ENCODE measurements at places on chromosomes 12 and 14.

GRCh38 chr12:78555802-78556201, 308.8 kb upstream of the SYT1 start:
- no peak for DNase-seq

GRCh38 chr12:9948606-9949296, 16.6 kb upstream of the CLEC2A start:
- DNase-seq, result no peak

GRCh38 chr12:132475304-132476037, 14.5 kb upstream of the FBRSL1 start:
- DNase-seq, result no peak

GRCh38 chr14:63940387-63940786, 87.6 kb downstream of the SYNE2 start:
- no peak for DNase-seq

DNA sequence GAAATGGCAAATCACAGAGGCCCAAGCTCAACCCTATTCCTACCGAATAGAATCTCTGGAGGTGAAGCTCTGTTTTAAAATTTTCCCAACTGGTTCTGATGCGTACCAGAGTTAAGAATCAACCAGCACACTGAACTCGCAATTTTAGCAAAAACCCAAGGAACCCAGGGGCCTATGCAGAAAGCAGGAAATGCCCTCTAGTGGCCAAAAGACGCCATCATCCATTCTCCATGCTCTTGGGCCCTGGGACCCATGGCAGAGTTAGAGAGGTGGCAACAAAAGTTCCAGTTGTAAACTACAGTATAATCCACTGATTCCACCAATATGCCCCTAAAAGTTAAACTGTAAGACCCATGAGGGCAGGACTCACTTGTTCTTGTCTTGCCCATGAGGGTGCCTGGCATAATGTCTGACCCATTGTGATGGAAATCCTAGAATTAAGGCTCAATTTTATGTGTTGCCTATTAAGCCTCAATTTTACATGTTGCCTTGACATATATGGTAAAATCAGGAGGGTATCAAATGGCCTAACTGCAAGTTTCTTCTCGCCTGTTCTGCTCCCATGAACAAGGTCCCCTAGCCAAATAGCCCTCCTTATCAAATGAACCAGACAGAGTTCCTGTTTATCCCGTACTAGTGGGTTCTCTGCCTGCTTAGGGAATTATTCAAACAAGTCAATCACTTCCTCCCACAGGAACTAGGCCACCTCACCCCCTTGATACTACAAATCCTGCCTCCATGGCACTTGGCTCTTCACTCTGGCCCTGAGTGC, 137.5 kb upstream of the CPM start:
- peak; percentile 21 for DNase-seq

GRCh38 chr12:75995691-75996090, 35.9 kb downstream of the PHLDA1 start:
- DNase-seq, result no peak

GRCh38 chr12:12020762-12021161, 50.0 kb upstream of the BCL2L14 start:
- no peak for DNase-seq

GRCh38 chr14:88500611-88501010, 54.2 kb downstream of the PTPN21 start:
- DNase-seq, result no peak

DNA sequence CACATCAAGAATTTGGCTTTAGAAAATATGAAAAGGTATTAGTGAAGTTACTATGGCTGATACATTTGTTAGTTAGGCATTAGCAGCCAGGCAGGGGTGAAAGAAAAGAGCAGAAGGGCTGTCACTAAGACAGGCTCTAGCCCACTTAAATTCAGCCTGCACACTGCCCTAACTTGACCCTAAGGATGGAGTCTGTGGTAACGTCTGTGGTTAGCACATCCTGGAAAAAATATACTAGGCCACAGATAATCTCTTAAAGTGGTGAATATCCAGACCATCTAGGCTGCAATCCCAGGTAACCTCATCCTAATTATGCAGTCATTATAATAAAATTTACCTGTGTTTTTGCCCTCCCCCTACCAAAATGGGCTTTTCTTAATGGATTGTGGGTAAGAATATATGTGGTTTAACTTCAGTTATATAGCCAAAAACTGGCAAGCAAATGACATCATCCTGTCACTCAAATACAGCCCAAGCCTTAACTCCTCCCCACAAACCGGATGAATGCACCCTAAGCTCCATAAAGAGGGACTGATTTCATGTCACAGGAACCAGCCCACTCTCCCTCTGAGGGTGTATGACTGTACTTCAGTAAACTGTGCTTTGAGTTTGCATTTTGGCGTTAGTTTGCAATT, 440.9 kb downstream of the LRFN5 start:
- no peak for DNase-seq

DNA sequence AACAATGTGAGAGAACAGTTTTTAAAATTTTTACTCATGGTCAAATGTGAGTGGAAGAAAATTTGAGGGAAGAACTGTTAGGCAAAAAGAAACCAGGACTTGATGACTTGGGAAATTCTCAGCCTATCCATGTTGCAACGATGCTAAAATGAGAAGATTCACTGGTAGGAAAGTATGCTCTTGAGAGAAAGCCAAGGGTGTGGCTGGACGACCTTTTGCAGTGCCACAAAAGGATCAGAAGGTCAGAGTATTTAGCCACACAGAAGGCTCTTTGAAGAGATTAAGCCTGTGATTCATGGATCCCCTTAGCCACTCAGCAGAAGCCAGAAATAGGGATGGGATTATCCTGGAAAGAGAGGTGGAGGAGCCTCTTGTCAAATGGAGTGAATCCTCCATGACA, 336.8 kb downstream of the LRIG3 start:
- no peak for DNase-seq

DNA sequence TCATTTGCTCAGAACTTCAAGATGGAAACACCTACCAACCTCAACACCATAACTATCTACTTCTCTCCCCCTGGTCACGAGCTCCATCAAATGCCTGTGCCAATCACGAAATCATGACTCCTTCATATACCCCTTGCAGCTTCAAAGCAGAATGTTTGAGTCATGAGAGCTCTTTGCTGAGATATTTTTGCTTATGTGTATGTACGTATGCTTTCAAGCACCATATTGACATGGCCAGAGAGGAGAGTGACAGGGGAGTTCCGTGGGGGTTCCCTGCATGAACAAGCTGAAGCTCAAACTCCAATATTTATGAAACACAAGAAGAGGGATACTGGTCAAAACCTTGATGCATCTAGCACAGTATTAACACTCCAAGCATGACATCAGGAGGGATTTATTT, 374.4 kb downstream of the DPF3 start:
- no peak for DNase-seq

DNA sequence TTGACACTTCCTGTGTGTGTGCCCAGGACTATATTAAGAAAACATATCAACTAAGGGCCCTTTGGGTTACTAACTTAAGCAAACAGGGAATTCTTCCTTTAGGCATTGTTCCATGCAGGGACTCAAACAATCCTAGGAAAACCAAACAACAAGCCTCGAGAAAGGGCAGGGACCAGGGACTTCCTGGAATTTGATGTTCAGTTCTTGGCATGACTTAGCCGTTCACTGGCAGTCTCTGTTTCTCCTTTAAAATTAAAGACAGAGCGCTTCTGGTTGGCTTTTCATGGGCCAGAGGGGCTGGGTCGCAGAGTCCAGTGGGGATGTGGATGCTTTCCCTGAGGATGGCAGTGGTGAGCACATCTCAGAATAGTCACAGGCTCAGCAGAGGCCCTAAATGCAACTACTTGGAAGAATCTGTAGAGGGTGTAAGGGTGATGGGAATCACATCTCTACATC, 35.2 kb downstream of the RNFT2 start:
- DNase-seq, result no peak

- DNase-seq, result no peak
These were observed 80.1 kb downstream of the STAB2 start for GRCh38 chr12:103667125-103667524.

All from stimulated activated CD4-positive, alpha-beta T cell treated with anti-CD3 and anti-CD28 coated beads, Interleukin-15, amount 100 ng/mL, for 1 hour (primary cell).